WTC11 (cell line): ENCODE measurements at places on chromosomes 12 and 14.

GRCh38 chr12:43158126-43158525 is 393.9 kb downstream of the ADAMTS20 start:
- no peak for DNase-seq

GRCh38 chr12:105948331-105948730 is 190.4 kb downstream of the NUAK1 start:
- no peak for DNase-seq

GRCh38 chr14:97077253-97077653 is 280.1 kb downstream of the VRK1 start:
- DNase-seq, result no peak

- no peak for DNase-seq
Observed at GRCh38 chr14:64369201-64369600, 19.0 kb upstream of the MTHFD1 start.

DNA sequence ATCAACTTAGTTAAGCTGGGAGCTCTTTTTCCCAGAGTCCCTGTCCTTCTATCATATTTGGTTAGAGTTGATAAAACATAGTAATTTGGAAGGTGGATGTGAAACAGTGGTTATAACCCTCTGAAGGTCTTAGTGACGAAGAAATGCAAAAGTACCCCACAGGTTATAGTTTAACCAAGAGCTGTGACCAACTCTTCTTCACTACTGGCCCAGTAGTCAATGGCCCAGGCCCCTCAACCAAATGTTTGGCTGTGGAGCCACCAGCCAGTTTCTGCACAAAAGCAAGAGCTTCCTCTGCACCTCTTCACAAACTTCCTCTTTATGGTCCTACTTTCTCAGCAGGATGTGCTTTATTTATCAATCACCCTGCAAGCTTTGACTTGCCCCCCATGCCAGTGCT is 132.6 kb downstream of the BMP4 start:
- DNase-seq, result no peak

GRCh38 chr14:79275292-79275655 is 936.0 kb downstream of the DIO2 start:
- DNase-seq, result no peak

GRCh38 chr14:57293866-57294837 is 25.4 kb downstream of the AP5M1 start:
- DNase-seq, result no peak

- no peak for DNase-seq
Observed at GRCh38 chr14:93002049-93002448, 79.1 kb downstream of the CHGA start.

GRCh38 chr14:68702135-68702534 is 90.7 kb downstream of the ZFP36L1 start:
- DNase-seq, result no peak

DNA sequence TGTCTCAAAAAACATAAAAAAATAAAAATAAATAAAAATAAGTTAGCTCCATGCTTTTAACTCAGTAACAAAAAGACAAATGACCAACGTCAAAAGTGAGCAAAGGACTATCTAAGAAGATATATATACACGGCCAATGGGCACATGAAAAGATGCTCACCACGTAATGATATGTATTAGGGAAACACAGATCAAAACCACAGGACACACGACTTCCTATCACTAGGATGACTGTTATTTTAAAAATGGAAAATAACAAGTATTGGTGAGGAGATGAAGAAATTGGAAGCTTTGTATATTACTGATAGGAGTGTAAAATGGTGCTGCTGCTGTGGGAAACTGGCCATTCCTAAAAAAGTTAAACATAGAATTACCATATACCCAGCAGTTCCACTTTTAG is 20.2 kb upstream of the P2RX7 start:
- DNase-seq, result no peak

DNA sequence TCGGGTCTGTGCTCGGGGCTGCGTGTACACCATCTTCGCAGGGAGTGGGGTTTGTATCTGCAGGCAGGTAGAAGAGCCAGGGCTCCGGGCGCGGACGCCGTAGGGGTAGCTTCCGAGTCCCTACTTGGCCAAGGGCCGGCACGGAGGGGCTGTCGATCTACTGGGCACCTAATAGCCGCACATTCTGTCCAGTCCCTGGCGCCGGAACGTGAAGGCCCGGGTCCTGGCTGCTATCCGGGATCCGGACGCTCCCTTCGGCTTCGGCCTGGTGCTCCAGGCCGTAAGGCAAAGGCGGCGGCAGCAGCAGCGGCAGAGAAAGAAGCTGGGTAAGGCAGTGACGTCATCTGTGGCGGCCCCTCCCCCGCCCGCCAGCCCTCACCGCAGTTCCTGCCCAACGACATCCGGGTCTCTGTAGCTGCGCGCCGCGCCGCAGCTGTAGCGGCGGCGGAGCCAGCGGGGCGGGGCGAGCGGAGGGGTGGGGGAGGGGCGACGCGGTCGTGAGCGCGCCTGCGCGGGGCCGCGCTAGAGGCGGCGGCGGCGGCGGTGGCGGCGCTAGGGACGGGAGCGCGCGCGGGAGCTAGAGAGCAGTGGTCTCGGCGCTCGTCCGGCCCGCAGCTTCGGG is at the start of gene PPM1A:
Gene PPM1A, plus strand, starts transcription at position 525 of the 622 bp plus-strand sequence. CDS start 33,483 bp downstream, outside the sequence.
- DNase-seq, result peak; percentile 94

- peak; percentile 13 for DNase-seq
Observed at GRCh38 chr12:103468837-103469236, 26.9 kb downstream of the C12orf42 start.

DNA sequence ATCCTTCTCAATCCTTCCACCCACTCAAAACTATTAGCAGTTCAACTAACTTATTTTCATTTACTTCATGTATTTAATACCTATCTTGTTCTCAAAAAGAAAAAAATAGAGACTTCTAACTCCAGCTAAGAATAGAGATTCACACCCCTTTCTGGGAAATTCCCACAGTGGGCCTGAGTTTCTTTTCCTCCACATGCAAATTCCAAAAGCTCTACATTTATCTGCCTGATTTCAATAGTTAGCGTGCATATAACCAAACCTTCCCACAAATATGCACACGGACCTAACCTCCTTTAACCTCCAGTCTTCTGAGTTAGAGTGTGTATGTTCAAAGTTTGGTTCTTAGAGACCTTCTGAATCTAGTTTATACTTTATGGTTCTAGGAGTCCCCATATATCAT is 62.5 kb downstream of the GRIN2B start:
- DNase-seq, result no peak

- no peak for DNase-seq
Observed at GRCh38 chr12:64616201-64616600, 5.9 kb downstream of the RASSF3 start.

DNA sequence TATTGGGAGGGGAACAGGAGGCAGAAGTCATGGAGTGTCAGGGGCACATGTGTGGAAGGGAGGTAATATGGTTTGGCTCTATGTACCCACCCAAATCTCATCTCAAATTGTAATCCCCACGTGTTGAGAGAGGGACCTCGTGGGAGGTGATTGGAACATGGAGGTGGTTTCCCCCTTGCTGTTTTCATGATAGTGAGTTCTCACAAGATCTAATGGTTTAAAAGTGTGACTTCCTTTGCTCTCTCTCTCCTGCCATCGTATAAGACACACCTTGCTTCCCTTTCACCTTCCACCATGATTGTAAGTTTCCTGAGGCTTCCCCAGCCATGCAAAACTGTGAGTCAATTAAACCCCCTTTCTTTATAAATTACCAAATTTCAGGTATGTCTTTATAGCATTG is 41.6 kb upstream of the CDK17 start:
- DNase-seq, result no peak

- no peak for DNase-seq
Observed at GRCh38 chr14:96189281-96189711, 15.3 kb upstream of the BDKRB2 start.

GRCh38 chr12:40691913-40692764 is at the start of gene CNTN1:
Gene CNTN1 (plus strand): TSS chr12:40692439.
- peak; percentile 92 for DNase-seq

- no peak for DNase-seq
Observed at GRCh38 chr12:88299567-88300101, 157.5 kb downstream of the TMTC3 start.

DNA sequence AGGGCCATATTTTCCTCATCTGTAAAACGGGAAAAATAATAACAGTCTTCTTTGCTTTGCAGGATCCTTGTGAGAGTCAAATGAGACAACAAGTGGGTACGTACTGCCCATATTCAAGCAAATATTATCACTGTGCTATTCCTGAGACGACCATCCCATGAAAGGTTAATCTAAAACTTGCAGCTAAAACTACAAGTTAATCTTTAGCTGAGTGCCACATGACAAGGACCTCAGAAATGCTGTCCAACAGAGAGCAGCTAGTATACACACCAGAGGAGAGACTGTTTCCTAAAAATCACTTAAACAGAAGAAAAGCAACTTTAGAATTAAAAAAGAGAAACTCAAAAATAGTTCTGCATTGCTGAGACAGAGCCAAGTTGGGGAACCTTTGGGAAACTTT is 162.7 kb upstream of the TMTC2 start:
- DNase-seq, result no peak

DNA sequence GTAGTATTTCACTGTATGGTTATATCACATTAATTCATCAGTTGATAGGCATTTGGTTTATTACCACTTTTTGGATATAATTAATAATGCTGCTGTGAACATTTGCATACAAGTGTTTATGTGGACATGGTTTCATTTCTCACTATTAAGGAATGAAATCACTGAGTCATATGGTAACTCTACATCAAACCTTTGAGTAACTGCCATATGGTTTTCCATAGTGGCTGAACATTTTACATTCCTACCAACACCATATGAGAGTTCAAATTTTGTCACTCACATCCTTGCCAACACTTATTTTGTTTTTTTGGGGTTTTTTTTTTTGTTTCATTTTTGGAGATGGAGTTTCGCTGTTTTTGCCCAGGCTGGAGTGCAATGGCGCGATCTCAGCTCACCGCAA is 30.2 kb upstream of the EAPP start:
- DNase-seq, result no peak

DNA sequence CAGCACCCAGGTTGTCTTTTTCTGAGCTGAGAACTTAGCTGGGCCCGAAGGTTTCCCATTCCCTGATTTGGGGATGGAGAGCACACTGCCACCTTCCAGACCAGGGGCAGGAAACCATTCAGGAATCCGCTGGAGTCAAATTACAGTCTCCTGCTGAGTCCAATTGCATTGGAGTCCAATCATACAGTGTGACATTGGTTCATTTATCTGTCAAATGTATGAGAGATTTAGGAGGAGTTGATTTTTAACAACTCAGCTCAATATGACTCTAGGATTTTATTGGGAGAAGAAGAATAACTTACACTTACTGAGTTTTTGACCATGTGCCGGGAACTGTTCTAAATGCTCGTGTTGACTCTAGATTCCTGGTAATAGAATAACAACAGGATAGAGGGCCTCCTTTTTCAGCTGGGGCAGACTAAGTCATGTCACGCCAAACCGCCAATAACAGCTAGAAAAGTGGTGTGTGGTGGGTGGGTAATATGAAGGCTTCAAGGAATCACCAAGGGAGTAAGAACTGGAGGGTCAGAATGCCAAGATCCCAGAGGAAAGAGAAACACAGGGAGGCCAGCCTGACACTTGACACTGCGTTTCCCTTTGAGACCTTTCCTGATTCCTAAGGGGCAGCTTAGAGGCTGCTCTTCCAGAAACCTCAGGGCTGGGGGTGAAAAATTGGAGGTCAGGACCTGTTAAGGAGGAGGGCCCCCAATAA is 11.5 kb downstream of the SYNDIG1L start:
- no peak for DNase-seq

DNA sequence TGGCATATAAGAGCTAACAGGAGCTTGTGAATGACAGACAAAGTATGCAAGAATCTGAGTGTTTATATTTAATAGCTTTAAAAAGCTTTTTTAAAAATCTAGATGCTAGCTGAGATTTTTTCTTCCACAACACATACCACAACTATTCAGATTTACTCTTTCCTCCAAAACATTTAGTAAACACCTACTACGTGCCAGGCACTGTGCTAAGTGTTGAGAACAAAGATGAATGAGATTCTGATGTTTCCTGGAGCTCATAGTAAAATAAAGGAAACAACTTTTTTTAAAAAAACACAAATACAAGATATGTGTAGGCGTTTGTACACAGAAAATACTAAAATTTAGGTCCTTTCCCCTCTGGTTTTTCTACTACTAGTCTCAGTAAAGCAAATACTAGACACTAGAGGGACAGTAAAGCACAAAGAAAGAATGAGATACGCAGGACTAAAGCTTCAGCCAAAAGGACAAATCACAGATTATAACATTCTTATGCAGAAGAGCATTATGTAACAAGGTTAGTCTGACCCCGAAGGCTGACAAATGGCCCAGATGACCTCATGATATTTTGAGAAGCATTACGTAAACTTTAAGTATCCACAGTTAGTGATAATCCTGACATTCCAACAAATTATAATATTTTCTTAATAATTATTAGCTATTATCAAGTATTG is 78.6 kb upstream of the PAWR start:
- DNase-seq, result no peak

- no peak for DNase-seq
Observed at GRCh38 chr12:76976777-76977382, 88.5 kb downstream of the E2F7 start.

DNA sequence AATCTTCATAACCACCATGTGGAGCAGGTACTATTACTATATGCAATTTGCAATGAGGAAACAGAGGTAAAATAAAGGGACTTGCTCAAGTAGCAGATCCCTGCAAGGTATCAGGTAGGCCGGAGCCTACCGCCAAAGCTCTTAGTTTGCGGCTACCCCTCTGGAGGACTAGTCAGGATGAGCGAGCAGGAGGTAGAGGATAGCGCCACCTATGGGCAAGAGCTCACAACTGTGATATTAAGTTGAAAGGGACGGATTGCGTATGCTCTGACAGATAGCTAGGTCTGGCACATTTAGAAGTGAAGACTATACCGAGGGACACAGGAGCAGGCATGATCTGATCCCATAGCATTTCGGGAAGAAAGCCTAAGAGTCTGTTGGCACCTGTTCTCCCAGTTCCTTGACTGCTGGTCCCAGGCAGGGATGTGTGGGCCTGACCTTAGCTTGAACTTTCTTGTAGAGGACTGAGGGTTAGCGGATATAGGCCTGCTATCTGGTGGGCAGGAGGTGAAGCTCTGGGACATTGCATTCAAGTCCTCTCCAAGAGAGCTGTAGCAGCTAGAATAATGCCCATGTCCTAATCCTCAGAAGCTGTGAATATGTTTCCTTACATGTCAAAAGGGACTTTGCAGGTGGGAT is 48.0 kb downstream of the SLC17A8 start:
- peak; percentile 87 for DNase-seq

- DNase-seq, result no peak
Observed at GRCh38 chr12:1171657-1172408, 180.8 kb downstream of the ERC1 start.

- no peak for DNase-seq
Observed at GRCh38 chr12:3533703-3534386, 42.8 kb downstream of the PRMT8 start.

- no peak for DNase-seq
Observed at GRCh38 chr14:101972126-101972866, 7.9 kb downstream of the DYNC1H1 start.

GRCh38 chr12:25824734-25825133 is 133.7 kb upstream of the RASSF8 start:
- DNase-seq, result no peak

GRCh38 chr12:64352181-64352580 is 38.4 kb downstream of the C12orf56 start:
- peak; percentile 17 for DNase-seq

DNA sequence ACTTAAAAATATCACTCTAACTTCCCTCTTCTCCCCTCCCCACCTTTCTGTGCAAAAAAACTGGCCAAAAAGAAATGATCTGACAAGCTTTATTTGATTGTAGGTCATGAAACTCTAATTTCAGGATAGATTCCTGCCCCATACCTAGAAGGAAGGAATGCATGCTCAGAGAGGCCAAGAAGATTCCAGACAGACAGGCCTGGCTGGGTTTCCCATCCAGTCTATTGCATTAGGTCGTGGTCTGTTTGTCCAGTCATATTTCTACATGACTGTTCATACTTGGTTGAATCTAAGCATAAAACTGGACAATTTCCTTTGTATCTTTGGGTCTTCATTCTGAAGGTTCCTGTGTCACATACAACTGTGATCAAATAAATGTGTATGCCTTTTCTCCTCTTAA is 20.0 kb upstream of the SLC15A5 start:
- DNase-seq, result no peak
